Neural crest cell (in vitro differentiated cells): ENCODE measurements at places on chromosomes 12 and 14. TPM values are rescaled to one million over a fixed set of nuclear protein-coding genes. Genes with fewer than 3 reads are reported as not detected.
A peak's percentile ranks its signal among the peaks of the same experiment; 100 is the strongest.

Gene TEX22
- total RNA-seq: 4.4 and 5.2 TPM in 2 replicates

Gene ACOT4
- total RNA-seq: 0.98 TPM in 2 replicates

GRCh38 chr12:32448586-32448985, 49.2 kb downstream of the FGD4 start:
- no peaks in the 10 kb centered on the region for H3K27me3 ChIP-seq
- H3K4me1 ChIP-seq: peaks cover 33% of the 10 kb centered on the region
- H3K4me3 ChIP-seq: no peak overlapping the region
- DNase-seq: no peak
- H3K27ac ChIP-seq: no peak overlapping the region

GRCh38 chr14:102096569-102097188, 9.8 kb upstream of the HSP90AA1 start:
- no peaks in the 10 kb centered on the region for H3K36me3 ChIP-seq
- peaks cover 12% of the 10 kb centered on the region for H3K4me1 ChIP-seq
- no peak overlapping the region for H3K27ac ChIP-seq
- no peaks in the 10 kb centered on the region for H3K27me3 ChIP-seq
- peak overlapping the region; percentile 38 for H3K4me3 ChIP-seq

- H3K4me3 ChIP-seq: no peak overlapping the region
- H3K4me1 ChIP-seq: no peaks in the 10 kb centered on the region
- H3K36me3 ChIP-seq: no peaks in the 10 kb centered on the region
- no peaks in the 10 kb centered on the region for H3K27me3 ChIP-seq
- no peak overlapping the region for H3K27ac ChIP-seq
- DNase-seq: no peak
These were observed 156.5 kb downstream of the PAWR start for GRCh38 chr12:79534029-79534867.

- no peaks in the 10 kb centered on the region for H3K4me1 ChIP-seq
- H3K4me3 ChIP-seq: no peak overlapping the region
- H3K27ac ChIP-seq: no peak overlapping the region
- H3K36me3 ChIP-seq: no peaks in the 10 kb centered on the region
- no peaks in the 10 kb centered on the region for H3K27me3 ChIP-seq
- DNase-seq: no peak
These were observed 21.4 kb upstream of the DRAM1 start for GRCh38 chr12:101855976-101856375.

GRCh38 chr12:102480406-102480805, at the start of gene IGF1:
Gene IGF1, minus strand, starts transcription at chr12:102480563. Its CDS starts 182 bp downstream, at chr12:102480381.
- no peak within 1 kb of the TSS for H3K27ac ChIP-seq
- H3K27me3 ChIP-seq: no peaks in the 10 kb centered on the region
- H3K4me1 ChIP-seq: no peaks in the 10 kb centered on the region

DNA sequence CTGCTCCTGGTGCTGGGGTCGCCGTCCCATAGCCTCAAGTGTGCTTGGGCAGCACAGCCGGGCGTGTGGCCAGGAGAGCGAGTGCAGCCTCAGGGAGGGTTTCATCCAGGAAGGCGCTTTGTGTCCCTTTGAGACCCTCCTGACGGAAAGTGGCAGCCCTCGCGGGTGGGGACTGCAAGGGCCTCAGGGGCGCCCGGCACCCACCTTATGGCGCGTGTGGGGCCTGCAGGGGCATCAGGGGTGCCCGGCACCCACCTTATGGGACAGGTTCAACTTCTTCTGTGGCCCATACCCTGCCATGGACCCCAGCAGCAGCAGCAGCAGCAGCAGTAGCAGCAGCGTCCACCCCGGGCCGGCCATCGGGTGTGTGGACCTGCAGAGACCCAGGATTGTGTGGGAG, 4.5 kb downstream of the LRCOL1 start:
- peaks cover 27% of the 10 kb centered on the region for H3K27me3 ChIP-seq
- no peak for DNase-seq
- peaks cover 51% of the 10 kb centered on the region for H3K4me1 ChIP-seq
- H3K4me3 ChIP-seq: no peak overlapping the region
- no peaks in the 10 kb centered on the region for H3K36me3 ChIP-seq
